ENCODE measurements at places on chromosomes 5 and 9.
A peak's percentile ranks its signal among the peaks of the same experiment; 100 is the strongest.

DNA sequence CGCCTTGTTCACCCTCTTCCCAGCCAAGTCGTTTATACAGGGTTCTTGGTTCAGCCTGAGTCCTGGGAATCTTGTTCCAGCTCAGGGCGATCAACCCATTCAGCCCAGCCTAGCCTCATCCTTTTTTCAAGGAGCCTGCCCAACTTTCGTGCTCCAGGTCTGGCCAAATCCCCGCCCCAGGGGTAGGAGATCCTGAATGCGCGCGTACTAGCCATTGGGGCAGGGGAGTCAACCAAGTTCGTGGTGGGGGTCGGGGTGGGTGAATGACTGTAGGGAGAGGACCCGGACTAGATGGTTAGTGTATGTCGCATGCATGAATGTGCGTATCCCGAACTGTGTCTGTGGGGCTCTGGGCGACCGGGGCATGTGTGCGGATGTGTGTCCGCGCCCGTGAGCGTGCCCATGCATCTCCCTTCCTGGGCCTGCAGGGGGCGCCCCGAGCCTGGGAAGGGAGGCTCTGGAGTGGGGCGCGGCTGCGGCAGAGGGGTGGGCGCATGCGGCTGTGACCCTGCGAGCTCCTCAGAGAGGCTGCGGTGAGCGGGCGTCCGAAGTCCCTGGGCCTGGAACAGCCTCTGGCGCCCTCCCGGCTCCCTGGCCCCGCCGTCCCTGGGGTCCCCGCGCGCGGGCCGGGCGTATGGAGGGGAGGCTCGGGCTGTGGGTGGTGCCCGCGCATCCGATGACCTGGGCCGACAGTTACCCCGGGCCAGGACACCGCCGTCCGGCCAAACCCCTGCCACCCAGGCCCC lies 8.7 kb downstream of the CCL21 start:
- peak; percentile 79 for DNase-seq

DNA sequence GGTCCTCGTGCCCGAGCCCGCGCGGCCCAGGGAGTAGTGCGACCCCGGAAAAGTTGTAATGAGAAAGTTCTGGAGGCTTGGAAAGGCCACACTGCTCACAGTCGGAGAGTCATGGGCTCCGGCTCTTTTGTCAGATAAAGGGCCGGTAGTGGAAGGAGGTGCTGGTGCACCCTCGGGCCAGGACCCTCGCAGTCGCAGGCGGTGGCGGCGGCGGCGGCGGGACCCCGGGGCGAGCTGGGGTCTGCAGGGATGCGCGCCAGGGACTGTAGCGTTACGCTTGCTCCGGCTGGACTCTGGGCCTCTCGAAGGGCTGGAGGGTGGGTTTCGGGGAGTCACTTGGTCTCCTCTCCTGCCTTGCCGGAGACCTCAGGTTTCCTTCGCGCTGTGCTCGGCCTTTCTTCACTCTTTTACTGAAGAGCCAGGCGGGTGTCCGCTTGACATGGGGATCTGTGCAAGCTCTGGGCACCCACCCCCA lies 1.5 kb downstream of the RORB start:
- DNase-seq = no peak

- no peak for DNase-seq
These were observed 387.1 kb downstream of the PDE4D start for GRCh38 chr5:59506285-59506877.

DNA sequence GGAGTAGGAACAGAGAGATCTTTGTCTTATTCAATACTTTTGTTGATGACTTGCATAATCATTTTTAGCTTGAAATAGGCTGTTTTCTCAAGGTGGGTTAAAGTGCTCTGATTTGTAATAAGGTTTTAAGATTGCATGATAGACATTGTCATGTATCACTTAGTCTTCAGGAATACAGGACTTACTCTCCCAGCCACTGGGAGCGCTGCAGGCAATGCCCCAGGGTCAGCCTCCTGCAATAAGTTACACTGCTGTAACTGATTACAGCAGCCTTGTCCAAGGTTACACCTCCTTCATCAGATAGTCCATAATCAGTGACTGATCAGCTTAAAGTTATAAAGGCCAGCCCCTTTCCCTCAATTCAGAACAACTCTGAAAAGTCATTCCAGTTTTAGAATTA lies 218.6 kb downstream of the ESM1 start:
- DNase-seq = no peak

DNA sequence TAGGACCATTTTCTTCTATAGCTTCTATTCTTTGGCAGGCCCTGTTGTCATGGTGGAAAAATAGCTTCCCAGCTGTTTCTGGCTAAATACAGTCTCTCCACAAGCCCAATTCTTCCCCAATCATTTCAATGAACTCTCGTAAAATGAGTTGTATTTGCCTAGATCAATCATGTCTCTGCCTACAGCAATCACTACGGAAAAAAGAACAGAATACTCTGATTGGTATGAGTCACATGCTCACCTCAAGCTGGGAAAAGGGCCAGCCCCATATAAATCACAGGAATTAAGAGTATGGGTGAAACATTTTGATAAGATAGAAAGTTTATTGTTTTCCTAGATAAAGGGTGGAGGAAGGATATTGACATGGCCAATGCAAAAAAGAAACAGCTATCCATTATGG lies 711.4 kb downstream of the EFNA5 start:
- no peak for DNase-seq

GRCh38 chr5:173228639-173229381 lies 6.2 kb downstream of the NKX2-5 start:
- no peak for DNase-seq

Measured in activated CD4-positive, alpha-beta T cell treated with anti-CD3 and anti-CD28 coated beads for 24 hours (primary cell).